HFFc6 (cell line): ENCODE measurements at places on chromosomes 1 and 21.

DNA sequence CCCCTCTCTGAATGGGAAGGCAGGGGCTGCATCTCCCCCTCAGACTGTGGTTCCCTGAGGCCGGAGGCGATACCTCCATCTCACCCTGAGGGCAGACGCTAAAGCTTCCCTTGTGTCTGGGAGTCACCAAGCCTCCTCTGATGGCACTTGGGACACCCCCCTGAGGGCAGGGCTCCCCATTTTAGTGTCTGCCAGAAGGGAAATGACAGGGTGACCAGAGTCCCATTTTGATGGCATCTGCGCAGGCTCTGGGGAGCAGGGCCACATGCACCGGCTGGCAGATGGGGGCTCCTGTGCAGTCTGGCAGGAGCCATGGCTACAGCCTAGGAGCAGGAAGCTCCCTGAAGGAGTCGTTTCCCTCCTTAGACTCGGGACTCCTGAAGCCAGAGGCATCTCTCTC lies 1.7 kb downstream of the S100A2 start:
- no peak overlapping the region for H3K4me3 ChIP-seq
- no peak overlapping the region for H3K27ac ChIP-seq
- peaks cover 1% of the 10 kb centered on the region for H3K27me3 ChIP-seq
- no peak for DNase-seq
- H3K4me1 ChIP-seq: peaks cover 57% of the 10 kb centered on the region
- H3K36me3 ChIP-seq: no peaks in the 10 kb centered on the region; the same call in 1 of the 2 replicates

DNA sequence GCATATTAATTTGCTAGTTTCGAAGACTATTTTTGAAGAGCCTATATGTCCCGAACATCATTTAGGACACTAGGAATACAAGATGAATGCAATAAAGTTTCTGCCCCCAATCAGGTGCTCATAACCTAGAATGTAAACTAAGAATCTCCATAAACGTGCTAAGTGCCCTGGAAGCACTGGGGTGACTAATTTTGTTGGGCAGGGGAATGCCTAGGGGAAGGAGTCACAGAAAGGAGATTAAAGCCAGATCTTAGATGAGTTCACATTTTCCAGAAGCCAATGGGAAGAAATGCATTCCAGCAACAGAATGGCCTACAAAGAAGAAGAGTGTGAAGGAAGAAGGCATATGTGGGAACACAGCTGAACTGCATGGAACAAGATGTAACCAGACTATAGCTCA lies 19.5 kb downstream of the SCYL3 start:
- peaks cover 69% of the 10 kb centered on the region for H3K36me3 ChIP-seq
- peaks cover 55% of the 10 kb centered on the region for H3K4me1 ChIP-seq
- H3K27me3 ChIP-seq: no peaks in the 10 kb centered on the region
- H3K4me3 ChIP-seq: peak overlapping the region; percentile 11
- peak overlapping the region; percentile 73 for H3K27ac ChIP-seq
- peak; percentile 86 for DNase-seq

DNA sequence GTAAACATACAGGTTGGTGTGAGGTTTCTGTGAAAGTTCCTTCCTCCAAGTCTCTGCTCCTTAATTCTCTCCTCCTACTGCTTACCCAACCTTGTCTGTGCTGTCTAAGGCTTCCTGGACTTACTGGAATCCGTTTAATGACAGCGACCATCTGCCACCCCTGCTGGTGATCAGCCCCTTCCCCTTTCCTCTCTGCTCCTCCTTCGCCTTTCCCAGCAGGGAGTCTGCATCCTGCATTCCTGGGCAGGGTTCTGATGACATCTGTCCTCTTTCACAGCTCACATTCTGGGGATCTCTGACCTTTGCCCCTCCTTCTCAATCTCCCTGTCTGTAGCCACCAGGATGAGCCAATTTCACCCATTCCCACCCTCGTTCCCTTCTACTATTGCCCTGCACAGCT lies 66.5 kb downstream of the KIRREL1 start:
- peaks cover 17% of the 10 kb centered on the region for H3K4me1 ChIP-seq
- H3K27ac ChIP-seq: no peak overlapping the region
- peaks cover 21% of the 10 kb centered on the region for H3K36me3 ChIP-seq

DNA sequence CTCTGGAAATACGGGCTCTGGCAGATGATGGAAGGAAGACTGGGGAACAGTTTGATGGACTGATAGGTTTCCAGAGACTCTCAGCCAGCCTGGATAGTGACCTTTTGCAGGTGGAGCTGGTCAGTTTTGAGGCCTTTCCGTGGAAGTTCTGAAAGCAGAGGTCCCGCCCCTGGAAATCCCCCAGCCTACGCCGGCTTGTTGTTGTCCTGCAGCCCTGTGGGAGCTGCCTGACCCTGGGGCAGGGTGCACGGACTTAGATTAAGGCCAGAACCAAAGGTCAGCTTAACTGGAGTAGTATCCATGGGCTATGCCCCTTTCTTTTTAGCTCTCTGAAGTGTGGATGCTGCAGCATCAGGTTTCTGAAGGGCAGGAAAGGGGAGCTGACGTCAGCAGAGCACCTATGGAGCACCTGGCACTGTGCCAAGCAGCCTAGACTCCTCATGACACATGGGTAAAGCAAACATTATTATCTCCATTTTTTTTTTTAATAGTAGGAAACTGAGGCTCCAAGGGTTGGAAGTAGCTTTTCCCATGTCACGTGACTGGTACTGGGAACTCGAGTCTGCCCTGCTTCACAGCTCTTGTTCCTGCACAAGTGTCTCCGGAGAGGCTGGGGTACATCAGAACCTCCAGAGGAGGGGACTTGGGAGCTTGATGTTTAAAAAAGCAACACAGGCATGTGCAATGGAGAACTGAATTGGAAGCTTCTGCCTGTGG lies 38.5 kb downstream of the IER5 start:
- H3K27me3 ChIP-seq: no peaks in the 10 kb centered on the region; the same call in 1 of the 2 replicates
- H3K4me1 ChIP-seq: peaks cover 22% of the 10 kb centered on the region
- DNase-seq: no peak
- no peak overlapping the region for H3K27ac ChIP-seq
- H3K36me3 ChIP-seq: no peaks in the 10 kb centered on the region

- no peak overlapping the region for H3K27ac ChIP-seq
- no peak overlapping the region for H3K4me3 ChIP-seq
- peak; percentile 13 for DNase-seq
- H3K36me3 ChIP-seq: no peaks in the 10 kb centered on the region
- peaks cover 12% of the 10 kb centered on the region for H3K4me1 ChIP-seq
- H3K27me3 ChIP-seq: peaks cover 31% of the 10 kb centered on the region
Observed at GRCh38 chr1:869499-870244, 54.1 kb upstream of the SAMD11 start.

DNA sequence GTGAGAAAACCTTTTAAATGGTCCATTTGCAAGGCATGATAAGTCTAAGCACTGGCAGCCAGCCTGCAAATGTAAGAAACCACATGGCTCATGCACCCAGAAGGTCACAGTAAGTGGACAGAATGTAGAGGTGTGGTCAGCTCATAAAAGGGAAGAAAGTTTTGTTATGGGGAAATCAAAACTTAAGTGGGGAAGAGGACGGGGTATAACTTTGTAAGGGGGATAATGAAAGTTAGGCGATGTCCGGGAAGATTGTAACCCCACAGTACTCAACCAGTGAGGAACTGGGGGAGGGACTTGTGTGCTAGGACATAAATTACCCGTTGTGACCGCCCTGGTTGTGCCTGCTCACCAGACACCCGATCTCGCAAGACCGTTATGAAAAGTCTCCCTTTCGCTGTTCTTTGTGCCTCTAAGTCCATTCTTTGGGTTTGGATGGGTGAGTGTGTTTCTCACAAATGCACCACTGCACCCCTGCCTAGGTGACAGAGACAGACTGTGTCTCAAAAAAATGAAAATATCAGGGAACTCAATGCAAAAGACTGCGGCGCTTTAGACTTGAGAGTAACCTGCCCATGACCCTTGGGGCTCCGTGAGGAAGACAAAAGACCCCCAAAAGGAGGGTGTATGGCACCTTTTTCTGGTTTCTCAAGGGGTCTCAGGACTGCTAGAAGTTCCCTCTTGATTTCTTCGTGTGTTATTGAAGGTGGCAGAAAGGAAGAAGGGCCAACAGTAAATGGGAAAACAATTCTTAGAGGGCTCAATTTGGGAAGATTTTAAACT lies 28.6 kb upstream of the ZNF496 start:
- peak overlapping the region; percentile 46; the same call in 1 of the 2 replicates for H3K27ac ChIP-seq
- DNase-seq: no peak
- peaks cover 9% of the 10 kb centered on the region for H3K27me3 ChIP-seq
- H3K4me1 ChIP-seq: peaks cover 51% of the 10 kb centered on the region

GRCh38 chr1:88134983-88135921 lies 548.8 kb upstream of the PKN2 start:
- H3K27ac ChIP-seq: no peak overlapping the region
- DNase-seq: no peak
- no peaks in the 10 kb centered on the region for H3K27me3 ChIP-seq
- H3K4me3 ChIP-seq: no peak overlapping the region
- H3K36me3 ChIP-seq: no peaks in the 10 kb centered on the region
- no peaks in the 10 kb centered on the region for H3K4me1 ChIP-seq

DNA sequence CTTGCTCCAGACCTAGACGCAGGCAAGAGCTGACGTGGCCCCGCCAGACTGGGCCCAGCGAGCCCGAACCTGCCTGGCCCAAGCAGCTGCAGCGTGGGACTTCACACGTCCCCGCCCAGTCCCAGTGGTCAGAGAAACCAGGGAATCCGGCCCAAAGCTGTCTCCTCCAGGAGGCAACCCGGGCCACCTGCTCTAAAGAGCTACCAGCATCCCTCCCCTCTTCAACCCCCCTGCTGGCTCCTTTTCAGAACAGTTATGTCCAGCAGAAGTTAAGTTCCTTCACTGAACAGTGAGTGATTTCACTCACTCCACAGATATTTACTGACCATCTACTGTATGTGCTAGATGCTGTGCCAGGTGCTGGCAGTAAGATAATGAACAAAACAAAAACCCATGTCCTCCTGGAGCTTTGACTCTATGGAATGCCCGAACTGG lies 2.1 kb upstream of the EFNA1 start:
- H3K27me3 ChIP-seq: peaks cover 61% of the 10 kb centered on the region
- peaks cover 34% of the 10 kb centered on the region for H3K4me1 ChIP-seq
- DNase-seq: no peak
- H3K27ac ChIP-seq: no peak overlapping the region
- no peak overlapping the region for H3K4me3 ChIP-seq

GRCh38 chr1:62325681-62326080 lies 6.4 kb upstream of the KANK4 start:
- peaks cover 22% of the 10 kb centered on the region for H3K4me1 ChIP-seq
- H3K27ac ChIP-seq: peak overlapping the region; percentile 86; the same call in 1 of the 2 replicates
- H3K27me3 ChIP-seq: peaks cover 6% of the 10 kb centered on the region; the same call in 1 of the 2 replicates
- DNase-seq: peak; percentile 87
- peak overlapping the region; percentile 55; the same call in 1 of the 2 replicates for H3K4me3 ChIP-seq

GRCh38 chr1:186841599-186841998 lies 12.8 kb downstream of the PLA2G4A start:
- no peaks in the 10 kb centered on the region for H3K4me1 ChIP-seq
- H3K4me3 ChIP-seq: no peak overlapping the region
- no peaks in the 10 kb centered on the region; the same call in 1 of the 2 replicates for H3K27me3 ChIP-seq
- DNase-seq: no peak
- H3K27ac ChIP-seq: no peak overlapping the region

DNA sequence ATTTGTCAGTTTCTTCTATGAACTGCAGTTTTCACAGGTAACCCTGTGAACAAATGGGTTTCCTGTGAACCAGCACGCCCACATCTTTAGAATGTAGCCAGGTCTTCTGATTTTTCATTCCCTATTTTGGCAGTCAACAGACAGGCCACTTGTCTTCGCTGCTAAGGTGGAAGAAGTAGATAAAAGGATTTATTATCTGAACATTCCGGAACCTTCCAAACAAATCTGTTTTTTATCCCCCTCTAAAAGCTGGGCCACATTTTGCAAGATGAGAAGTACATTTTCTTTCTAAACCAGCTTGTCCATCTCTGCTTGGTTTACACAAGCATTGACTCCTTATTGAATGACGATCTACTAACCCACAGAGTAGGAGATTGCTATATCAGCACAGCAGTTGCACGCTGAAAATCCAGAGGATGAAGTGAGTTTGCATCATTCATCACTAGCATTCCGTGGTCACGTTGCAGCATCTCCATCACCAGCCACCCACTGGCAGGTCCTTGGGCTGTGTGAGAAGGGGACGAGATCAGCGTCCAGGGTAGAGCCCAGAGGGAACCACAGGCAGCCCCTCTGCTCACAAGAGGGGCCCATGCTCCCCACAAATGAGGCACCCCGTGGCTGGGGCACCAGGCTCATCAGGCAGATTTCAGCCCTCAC lies 83.5 kb downstream of the TOMM20 start:
- H3K27ac ChIP-seq: no peak overlapping the region
- H3K4me1 ChIP-seq: peaks cover 30% of the 10 kb centered on the region

GRCh38 chr1:35876988-35877387 lies 6.0 kb upstream of the AGO1 start:
- peak; percentile 5 for DNase-seq
- H3K36me3 ChIP-seq: no peaks in the 10 kb centered on the region
- H3K4me1 ChIP-seq: peaks cover 2% of the 10 kb centered on the region; the same call in 1 of the 2 replicates
- H3K27ac ChIP-seq: no peak overlapping the region

- no peaks in the 10 kb centered on the region for H3K27me3 ChIP-seq
- H3K4me1 ChIP-seq: peaks cover 11% of the 10 kb centered on the region
- no peaks in the 10 kb centered on the region for H3K36me3 ChIP-seq
- no peak overlapping the region for H3K27ac ChIP-seq
- H3K4me3 ChIP-seq: no peak overlapping the region
Observed at GRCh38 chr1:61356016-61356415, 273.7 kb downstream of the NFIA start.

GRCh38 chr1:40898431-40898901 lies 36.3 kb upstream of the CITED4 start:
- no peak for DNase-seq
- peaks cover 37% of the 10 kb centered on the region for H3K4me1 ChIP-seq
- H3K36me3 ChIP-seq: peaks cover 20% of the 10 kb centered on the region
- no peak overlapping the region for H3K27ac ChIP-seq

DNA sequence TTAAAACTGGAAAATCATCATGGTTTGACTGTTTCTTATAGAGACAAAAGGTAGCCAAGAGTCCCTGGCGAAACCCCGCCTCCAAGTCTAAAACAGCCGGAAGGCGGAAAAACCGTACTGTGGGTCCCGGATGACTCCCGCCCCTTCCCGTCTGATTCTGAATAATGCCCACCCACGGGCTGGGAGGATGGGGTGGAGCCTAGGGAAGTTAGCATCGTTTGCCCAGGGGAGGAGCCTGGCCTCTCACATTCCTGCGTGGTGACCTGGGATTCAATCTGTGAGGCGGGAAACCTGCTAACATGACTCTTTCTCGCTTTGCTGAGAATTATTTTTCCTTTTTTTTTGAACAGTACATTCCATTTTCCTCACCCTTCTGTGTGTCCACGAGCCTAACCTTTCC lies 124.9 kb downstream of the KCNK1 start:
- no peaks in the 10 kb centered on the region; the same call in 1 of the 2 replicates for H3K27me3 ChIP-seq
- no peak overlapping the region for H3K27ac ChIP-seq
- H3K4me1 ChIP-seq: no peaks in the 10 kb centered on the region
- H3K36me3 ChIP-seq: no peaks in the 10 kb centered on the region
- DNase-seq: no peak
